ENCODE measurements at places on chromosomes 16 and 17. TPM values are rescaled to one million over a fixed set of nuclear protein-coding genes. Genes with fewer than 3 reads are reported as not detected.

Gene CACNG4
- total RNA-seq = not detected

Gene ACSM5
- 0.26 TPM for total RNA-seq

Gene SLC6A4
- 0.40 TPM for total RNA-seq

Gene CPSF4L
- total RNA-seq = 0.06 TPM

Gene CD300E
- not detected for total RNA-seq

Gene HS3ST6
- total RNA-seq = not detected

Gene KRTAP2-1
- total RNA-seq = not detected

Gene SEPTIN1
- total RNA-seq = 0.06 TPM

Gene HLF
- total RNA-seq = 3.7 TPM

Gene C1QTNF1
- total RNA-seq = 208 TPM

Gene HAS3
- 0.66 TPM for total RNA-seq

Gene CD300H
- not detected for total RNA-seq

Gene ANKS3
- total RNA-seq = 21.8 TPM

Gene RCVRN
- not detected for total RNA-seq

Gene SSTR5
- total RNA-seq = 0.12 TPM

All from aortic smooth muscle cell (primary cell).